ENCODE measurements at places on chromosomes 7 and 10.

- peak; percentile 20 for DNase-seq
Measured at GRCh38 chr10:5538446-5538845, 13.7 kb downstream of the CALML3 start.

- DNase-seq = no peak
Measured at GRCh38 chr7:118502235-118502634, 277.7 kb downstream of the ANKRD7 start.

- DNase-seq = no peak
Measured at GRCh38 chr10:129926066-129927055, 37.7 kb downstream of the EBF3 start.

DNA sequence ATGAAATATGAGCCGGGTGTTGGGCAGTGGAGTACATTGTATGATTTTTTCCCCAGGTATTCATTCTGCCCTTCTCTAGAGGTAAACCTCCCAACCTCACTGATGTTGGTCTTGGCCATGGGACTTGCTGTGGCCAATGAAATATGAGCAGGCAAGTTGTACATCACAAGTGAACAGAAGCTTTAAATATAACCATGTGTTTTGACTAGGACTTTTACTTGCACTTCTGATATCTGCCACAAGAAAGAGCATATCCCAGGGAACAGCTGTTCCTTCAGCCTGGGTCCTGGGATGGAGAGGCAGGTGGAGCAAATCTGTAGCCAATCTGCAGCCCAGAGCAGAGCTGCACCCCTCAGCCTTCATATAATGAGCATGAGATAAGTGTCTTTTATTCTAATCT lies 109.8 kb upstream of the PALS2 start:
- DNase-seq = no peak

- DNase-seq = no peak
Measured at GRCh38 chr10:5963071-5963470, 14.3 kb downstream of the IL15RA start.
